ENCODE measurements at places on chromosomes 3 and 15.
A peak's percentile ranks its signal among the peaks of the same experiment; 100 is the strongest.

DNA sequence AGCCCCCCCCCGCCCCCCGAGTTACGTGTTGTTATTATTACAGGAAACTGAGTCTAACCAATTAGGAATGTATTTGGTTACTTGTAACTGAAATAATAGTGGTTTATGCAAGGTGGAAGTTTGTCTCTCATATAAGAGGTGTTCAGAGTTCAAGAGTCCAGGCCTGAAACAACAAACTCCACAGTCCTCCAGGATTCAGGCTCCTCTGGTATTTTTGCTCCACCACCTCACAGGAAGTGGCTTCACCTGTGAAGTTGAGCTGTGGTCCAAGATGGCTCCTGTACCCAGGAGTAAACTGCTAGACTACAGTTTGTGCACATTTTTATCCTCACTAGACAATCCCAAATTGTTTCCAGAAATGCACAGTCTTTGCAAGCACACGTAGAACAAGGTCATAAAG lies 27.3 kb downstream of the MOBP start:
- no peak for DNase-seq

DNA sequence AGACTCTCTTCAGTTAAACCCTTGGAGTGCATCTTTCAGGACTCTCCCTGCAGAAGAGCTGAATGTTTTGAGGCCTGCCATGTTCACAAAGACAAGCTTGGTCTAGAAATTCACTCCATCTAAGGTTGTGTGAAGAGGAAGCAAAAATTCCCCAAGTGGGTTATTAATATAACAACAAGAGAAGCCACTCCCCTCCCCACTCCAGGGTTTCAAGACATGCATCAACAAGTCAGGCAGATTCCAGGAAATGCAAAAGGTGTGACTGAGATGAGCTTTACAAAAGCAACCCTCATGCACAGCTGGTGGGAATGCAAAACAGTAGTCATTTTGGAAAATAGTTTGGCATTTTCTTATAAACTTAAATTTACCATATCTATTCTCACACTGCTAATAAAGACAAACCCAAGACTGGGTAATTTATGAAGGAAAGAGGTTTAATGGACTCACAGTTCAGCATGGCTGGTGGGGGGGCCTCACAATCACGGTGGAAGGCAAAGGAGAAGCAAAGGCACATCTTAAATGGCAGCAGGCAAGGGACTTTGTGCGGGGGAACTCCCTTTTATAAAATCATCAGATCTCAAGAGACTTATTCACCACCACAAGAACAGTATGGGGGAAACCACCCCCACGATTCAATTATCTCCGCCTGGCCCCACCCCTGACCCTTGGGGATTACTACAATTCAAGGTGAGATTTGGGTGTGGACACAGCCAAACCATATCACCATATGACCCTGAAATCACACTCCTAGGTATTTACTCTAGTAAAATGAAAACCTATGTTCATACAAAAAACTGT lies 31.3 kb downstream of the TARS3 start:
- DNase-seq, result no peak

DNA sequence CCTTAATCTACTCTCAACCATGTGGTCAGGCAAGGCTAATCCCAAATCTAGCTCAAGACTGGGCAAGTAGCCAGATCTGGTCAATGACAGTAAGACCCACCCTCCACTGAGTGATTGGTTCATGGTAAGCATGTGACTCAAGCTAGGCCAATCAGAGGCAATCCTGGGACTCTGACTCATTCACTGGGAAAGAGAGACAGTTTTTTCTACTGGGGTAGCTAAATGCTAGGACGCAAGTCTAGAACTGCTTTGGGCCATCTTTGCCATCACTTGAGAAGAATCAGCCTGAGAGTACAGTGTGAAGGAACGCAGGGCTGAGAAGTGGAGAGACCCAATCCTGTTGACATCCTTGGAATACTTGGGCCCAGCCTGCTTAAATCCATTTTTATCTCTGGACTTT lies 9.4 kb upstream of the RAD18 start:
- no peak for DNase-seq

DNA sequence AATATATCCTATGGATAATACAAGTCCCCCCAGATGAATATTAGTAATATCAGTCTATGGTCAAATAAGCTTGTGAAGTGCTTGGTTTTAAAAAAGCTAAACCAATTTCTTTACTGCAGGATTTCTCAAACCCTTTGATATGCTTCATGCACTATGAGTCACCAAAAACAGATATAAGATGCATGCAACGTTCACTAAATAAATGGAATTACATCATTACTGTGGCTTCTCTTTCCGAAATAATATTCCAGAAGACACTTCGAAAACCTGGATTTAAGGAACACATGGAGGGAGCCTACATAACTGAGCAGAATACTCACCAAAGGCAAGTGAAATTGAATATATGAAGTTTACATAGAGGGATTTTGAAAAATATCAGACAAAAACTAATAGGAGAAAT lies 126.3 kb upstream of the ABI3BP start:
- DNase-seq, result no peak

DNA sequence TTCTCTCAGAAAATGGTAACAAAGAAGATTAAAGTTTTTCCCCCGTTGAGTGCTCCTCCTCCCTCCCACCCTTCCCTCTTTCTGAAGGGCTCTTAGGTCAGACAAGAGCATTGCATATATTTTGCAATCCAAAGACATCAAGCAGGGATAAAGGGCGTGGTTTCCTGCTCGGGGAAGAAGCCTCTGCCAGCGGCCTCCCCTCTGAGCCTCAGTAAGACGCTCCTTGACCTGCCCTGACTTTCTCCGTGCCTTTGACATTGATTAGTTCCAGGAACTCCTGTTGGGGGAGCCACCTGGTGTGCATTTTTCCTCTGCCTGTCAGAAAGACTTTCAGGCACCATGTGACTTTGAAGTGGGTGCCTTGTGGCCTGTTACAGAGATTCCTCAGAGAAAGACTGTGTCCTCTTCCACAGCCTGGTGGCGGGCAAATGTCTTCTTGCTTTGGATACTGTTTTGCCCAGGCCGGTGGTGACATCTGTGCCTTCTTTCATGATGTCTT lies 87.2 kb upstream of the TBL1XR1 start:
- peak; percentile 13 for DNase-seq

GRCh38 chr3:141413391-141413790 lies 45.1 kb downstream of the ZBTB38 start:
- DNase-seq, result no peak

DNA sequence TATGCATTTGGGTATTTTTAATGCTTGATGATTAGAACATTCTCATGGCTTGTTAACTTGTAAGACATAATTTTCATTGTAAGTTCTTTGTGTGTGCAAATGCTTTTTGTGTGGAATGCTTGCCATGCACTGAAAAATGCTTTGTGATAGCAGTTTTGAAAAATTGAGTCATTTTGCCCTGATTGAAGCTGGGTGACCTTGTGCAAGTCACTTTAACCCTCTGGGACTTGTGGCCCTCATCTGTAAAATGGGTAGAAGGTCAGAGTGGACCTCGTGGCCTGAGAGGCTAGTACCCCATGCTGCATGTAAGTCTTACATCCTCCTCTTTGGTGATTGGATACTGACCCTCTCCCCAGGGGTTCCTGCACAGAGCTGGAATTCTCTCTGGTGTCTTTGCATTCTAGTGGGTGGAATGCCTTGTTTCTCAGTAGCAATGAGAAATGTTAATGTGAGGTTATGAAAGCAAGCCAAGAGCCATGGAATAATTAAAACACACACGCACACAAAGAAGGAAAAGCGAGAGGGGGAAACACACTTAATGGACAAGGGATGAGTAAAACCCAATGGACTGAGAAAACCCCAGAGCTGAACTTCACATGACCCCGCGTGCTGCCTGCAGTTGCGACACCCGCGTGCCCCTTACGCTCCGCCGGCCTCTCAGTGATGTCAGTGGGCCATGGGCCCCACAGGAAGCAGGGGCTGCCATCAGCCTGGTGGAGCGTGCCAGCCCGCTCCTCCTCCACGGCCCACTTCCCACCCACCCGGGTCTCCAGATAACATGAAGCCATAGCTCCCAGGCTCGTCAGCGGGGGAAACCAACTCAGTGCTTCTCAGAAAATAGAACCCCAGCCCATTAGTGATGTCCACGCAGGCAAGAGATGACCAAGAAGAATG lies 44.0 kb downstream of the SMAD3 start:
- DNase-seq, result no peak

- no peak for DNase-seq
These were observed 445.2 kb downstream of the SQOR start for GRCh38 chr15:46080016-46080415.

GRCh38 chr3:73380735-73381532 lies 243.8 kb downstream of the PDZRN3 start:
- no peak for DNase-seq

DNA sequence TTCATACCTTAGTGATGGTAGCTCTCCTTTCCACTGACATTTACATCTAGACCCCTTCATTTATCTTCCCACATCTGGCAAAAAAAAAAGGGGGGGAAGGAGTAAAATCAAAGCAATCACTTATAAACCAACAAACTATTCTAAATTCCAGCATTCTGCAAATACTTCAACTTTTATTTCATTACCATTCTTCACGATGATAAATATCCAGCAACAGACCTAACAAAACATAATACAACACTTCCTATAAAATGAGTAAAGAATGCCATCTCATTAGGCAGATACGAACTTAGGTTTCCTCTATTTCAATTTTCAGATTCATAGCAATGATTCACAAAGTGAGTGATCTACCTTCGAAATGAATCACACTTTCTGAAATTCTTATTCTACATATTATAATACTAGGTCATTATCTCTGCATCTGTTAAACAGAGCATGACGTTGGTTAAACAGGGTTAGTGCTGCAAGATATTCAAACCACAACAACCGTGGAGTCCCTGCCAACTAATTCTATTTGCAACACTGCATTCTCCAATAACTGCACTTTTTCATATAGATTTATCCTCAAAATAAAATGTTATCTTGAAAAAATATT lies at the start of gene LRRFIP2:
Gene LRRFIP2, minus strand, starts transcription at position 51 of the 595 bp plus-strand sequence. CDS start 25,599 bp downstream, outside the sequence.
- DNase-seq, result peak; percentile 6

GRCh38 chr15:64314456-64314855 lies 41.5 kb downstream of the CSNK1G1 start:
- DNase-seq, result no peak

- DNase-seq, result no peak
These were observed 192.7 kb upstream of the KCNMB2 start for GRCh38 chr3:178343433-178344038.

GRCh38 chr15:32733281-32733680 lies 15.5 kb downstream of the GREM1 start:
- DNase-seq, result no peak

DNA sequence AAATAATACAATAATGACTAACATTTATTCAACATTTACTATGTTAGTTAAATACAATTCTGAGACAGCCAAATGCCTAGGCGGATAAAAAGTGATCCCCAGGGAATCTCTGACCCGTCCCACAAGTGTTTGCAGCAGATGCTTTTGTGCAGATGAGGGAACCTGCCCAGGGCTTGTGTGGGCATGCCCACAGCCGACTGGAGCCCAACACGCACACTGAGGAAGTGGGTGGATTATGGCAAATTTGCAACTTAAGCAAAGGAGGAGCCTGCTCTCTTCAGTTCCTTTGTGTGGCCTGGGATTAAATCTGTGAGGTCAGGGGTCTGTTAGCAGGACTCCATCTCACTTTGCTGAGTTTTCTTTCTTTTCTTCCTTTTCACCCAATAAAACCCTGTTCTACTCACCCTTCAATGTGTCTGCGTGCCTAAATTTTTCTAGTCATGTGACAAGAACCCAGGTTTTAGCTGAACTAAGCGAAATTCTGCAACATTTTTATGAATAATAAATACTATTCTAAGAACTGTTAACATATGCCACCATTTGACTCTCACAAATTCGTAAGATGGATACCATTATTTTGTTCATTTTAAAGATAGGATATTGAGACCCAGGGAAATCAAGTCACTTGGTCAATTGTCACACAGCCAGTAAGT lies 13.9 kb upstream of the RTP1 start:
- no peak for DNase-seq

GRCh38 chr3:44120721-44121582 lies 120.7 kb upstream of the TOPAZ1 start:
- no peak for DNase-seq

- no peak for DNase-seq
These were observed 202.3 kb downstream of the CNTN4 start for GRCh38 chr3:2300938-2301337.

GRCh38 chr3:143207338-143207961 lies 87.9 kb downstream of the CHST2 start:
- DNase-seq, result no peak

DNA sequence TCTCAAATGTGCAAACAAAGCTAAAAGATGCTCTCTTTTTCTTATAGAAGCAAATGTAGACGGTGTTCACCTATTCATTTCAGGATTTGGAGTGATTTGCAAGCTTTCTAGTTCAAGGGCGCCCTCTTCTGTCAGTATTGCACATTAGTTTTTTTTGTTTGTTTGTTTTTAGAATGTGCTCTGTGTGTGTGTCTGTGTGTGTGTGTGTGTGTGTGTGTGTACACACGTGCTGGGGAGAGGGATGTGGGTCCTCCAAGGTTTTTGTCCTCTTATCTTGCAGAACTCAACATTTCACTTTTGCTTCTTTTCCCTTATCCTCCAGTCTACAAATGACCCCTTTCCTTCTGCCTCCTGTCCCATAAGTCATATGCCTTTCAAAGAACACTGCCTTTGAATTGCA lies 23.5 kb downstream of the DNAH1 start:
- peak; percentile 24 for DNase-seq

DNA sequence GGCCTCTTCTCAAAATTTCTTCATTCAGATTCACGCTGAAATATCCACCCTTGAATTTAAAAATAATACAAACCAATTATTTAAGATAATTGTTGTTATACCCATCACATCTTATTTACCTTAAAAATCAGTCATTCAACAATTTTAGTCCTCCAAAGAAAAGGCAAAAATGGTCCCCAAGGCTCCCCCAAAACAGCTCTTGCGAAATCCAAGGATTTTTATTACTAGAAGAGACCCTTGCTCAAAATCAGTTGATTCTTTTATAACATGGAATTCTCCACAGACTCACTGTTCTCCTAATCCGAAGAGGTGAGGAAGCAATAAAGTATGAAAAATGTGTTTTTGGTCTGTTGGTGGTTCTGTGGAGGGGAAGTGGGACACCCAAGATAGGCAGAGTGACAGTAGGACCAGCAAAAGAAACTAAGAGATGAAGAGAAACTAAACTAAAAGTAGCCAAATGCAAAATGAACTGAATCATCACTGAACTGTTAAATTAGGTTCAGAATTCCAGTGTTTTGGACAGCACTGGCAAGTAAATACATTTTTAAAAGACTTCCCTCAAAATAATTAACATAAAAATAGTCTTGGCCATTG lies 19.1 kb upstream of the PLCH1 start:
- no peak for DNase-seq

Data from stimulated activated CD4-positive, alpha-beta T cell treated with anti-CD3 and anti-CD28 coated beads, Interleukin-2, amount 100 ng/mL, for 4 hours (primary cell).